Activated CD8-positive, alpha-beta memory T cell treated with anti-CD3 and anti-CD28 coated beads for 4 hours (primary cell): ENCODE measurements at places on chromosomes 6 and 20.

DNA sequence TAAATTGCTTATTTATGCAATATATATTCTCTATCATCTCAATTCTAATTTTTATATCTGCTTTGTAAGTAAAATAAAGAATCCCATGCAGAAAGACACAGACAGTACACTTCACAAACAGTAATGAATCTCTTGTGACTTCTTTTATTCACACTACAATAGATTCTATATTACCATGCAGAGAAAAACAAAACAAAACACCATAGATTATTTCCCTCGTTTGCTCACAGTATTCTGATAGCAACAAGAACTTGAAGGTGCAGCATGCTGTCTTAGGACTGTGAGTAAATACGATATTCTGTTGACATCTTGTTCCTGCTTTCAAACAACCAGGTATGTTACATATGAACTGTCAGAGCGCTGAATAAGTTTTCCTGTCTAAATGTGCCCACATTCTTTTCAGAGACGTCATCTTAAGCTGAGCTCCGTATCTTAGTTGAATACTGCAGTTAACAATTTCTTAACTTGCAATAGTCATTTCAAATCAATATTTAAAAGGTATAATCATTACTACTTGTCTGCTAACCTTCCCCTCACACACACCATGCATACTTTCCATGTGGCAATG lies 140.1 kb downstream of the BTBD9 start:
- DNase-seq, result no peak

- DNase-seq, result no peak
These were observed 38.3 kb downstream of the MAP7 start for GRCh38 chr6:136511926-136512325.

DNA sequence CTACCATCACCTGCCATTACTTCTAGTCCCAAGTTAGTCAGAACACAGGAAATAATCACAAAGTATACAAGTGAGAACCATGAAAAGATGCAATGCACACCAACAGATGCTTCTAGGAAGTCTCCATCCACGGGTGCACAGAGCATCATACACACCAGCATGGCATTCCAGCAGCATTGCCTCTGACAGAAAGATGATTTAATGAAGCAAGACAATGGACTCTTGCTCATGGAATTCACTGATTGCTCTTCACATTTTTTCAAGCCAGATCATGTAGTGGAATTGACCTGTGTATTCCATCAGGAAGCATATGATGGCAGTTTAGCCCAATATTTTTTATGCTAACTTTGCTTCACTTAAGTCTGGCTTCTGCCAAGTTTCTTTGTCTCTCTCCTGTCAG lies 406.3 kb upstream of the RGS17 start:
- no peak for DNase-seq

DNA sequence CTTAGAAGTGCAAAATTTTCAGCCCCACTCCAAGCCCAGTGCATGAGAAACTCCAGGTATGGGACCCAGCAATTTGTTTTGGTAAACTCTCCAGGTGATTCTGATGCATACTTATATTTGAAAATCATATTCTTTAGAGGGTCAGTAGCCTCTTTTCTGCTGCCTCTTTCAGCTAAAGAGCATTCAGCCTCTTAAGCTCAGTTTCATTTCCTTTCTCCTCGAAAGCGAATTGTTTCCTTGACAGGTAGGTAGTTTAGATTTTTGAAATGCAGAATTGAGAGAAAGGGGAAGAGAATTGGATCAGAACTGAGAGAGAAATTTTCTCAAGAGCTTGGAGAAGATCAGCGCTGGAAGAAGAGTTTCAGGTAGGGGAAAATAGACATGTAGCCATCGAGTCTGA lies 995.8 kb upstream of the FLRT3 start:
- DNase-seq, result no peak

DNA sequence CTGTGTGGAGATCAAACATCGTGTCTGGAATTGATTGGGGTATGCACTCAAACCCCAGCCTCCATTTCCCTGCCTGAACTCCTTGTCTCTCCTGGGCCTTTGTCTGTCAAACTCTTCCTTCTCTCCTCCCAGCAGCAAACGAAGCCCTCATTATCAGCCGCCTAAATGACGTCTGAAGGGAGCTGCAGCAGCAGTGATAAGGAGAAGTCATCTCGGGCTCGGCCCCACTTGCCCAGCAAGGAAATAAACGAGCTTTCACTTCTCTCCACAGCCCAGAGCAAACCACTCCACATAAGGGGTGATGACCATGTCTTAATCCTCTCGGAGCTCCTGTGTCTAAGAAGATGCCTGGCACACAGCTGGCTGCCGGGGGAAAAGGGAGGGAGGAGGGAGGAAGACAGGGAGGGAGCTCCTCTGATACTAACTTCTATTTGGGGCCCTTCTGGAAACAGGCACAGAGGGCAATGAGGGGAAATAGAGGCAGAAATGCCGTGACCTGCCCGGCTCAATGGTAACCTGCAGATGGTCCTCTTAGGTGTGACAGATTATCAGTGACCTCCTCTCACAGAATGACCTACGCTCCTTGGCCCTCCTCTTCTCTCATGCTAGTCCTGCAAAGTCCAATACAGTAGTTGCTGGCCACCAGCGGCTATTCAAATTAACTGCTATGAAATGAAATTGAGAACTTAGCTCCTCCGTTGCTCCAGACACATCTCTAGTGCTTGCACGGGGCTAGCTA lies 100.4 kb downstream of the PXDC1 start:
- no peak for DNase-seq

- no peak for DNase-seq
These were observed 34.5 kb upstream of the PREX1 start for GRCh38 chr20:48862279-48862678.

GRCh38 chr20:53162251-53162835 lies 190.2 kb downstream of the TSHZ2 start:
- no peak for DNase-seq

DNA sequence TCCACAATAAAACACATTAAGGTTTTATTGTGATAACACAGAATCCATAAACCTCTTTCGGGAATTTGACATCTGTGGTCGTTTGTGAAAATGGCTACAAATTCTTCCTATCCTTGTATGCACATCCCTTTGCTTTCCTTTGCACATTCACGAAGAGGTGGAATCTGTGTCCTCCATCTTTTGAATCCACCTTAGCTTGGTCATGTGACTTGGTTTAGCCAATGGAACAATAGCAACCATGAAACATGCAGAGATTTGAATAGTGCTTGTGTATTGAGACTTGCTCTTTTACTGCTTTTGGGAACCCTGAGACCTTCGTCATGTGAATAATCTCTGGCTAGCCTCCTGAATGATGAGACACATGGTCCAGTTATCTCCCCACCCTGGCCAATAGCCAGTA lies 49.7 kb upstream of the NOP56 start:
- no peak for DNase-seq

DNA sequence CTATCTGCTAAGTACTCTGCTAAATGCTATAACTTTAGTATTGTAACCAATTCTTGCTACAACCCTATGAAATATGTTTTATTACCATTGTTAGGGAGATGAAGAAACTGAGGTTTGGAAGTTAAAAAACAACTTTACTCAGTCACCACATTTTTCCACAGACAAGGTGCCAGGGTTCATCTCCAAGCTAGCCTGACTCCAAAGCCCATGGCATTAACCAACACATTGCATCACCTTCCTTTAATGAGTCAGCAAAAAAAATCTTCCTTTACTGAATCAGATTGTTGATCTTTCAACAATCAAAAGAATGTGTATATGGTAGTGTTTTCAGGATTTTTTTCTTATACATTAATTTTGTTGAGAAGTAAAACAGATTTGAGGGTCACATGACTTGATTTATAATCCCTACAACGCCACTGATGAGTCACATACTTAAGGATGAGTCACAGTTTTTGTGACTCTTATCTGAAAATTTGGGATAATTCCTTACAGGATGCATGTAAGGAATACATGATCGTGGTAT lies 41.5 kb downstream of the MAN1A1 start:
- DNase-seq, result no peak

GRCh38 chr6:95545226-95545625 lies 32.1 kb upstream of the MANEA start:
- no peak for DNase-seq

- no peak for DNase-seq
These were observed 46.2 kb upstream of the BCLAF1 start for GRCh38 chr6:136335736-136336363.

DNA sequence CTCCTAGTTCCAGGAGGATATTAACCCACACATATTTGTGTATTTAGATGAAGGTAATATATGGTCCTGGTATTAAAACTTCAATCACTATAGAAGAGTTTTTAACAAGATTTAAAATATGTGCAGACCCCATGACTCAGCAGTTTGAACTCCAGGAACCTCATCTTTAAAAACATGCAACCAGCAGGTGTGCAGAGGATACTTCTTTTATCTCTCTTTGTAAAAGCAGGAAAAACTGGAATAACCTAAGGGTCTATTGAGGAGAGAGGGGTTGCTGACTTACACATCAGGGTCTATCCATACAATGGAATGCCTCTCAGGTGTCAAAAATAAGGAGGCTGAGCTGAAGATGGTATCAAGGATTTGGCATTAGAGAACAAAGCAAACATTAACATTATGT lies 36.9 kb upstream of the TFAP2C start:
- DNase-seq, result no peak

DNA sequence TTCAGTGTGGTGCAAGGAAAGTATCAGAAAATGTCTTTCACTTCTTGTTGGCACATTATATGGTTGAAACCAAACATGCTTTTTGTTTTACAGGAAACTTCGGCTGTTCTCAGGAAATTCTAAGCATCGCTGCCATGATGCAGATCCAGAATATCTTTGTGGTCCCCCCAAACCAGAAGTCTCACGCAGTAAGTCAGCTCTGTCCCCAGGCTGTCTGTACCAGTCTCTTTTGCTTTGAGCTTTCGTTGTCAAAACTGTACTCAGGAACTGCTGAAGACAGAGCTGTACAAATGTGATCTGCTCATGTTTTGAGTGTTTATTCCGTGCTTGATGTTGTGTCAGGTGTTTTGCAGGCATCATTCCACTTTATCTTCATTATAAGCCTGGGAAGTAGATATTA lies 59.6 kb downstream of the DHX35 start:
- no peak for DNase-seq

DNA sequence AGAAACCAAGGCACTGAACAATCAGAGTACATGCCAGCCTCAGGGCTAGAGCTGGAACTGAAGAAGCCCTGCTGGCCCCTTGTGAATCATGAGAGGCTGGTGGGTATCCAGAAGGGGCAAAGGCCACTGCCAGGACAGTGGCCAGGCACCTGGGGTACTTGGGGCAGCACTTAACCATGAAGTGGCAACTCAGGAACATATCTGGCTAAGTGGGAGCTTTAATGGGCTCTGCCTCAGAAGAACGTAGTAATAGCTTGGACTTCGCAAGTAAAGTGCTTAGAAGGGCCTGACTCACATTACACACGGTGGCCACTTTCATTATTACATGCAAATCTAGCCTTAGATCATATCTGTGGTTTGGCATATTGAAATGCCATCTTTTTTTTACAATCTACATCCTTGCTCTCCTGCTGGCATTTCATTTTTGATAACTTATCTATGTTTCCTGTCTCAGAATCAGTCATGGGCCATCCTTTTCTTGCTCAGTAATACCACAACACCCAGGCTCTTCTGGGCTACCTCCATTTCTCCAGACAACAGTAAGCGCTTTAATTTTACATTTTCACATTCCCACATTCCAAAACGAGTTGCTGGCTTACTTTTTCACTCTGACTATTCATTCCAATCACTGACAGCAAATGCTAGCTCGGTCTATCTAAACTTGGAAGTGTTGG lies 21.6 kb downstream of the NAPB start:
- DNase-seq, result no peak
